ENCODE measurements at places on chromosomes 5 and 9.

- no peak for DNase-seq
Measured at GRCh38 chr9:95111716-95112115, 205.8 kb downstream of the FANCC start.

DNA sequence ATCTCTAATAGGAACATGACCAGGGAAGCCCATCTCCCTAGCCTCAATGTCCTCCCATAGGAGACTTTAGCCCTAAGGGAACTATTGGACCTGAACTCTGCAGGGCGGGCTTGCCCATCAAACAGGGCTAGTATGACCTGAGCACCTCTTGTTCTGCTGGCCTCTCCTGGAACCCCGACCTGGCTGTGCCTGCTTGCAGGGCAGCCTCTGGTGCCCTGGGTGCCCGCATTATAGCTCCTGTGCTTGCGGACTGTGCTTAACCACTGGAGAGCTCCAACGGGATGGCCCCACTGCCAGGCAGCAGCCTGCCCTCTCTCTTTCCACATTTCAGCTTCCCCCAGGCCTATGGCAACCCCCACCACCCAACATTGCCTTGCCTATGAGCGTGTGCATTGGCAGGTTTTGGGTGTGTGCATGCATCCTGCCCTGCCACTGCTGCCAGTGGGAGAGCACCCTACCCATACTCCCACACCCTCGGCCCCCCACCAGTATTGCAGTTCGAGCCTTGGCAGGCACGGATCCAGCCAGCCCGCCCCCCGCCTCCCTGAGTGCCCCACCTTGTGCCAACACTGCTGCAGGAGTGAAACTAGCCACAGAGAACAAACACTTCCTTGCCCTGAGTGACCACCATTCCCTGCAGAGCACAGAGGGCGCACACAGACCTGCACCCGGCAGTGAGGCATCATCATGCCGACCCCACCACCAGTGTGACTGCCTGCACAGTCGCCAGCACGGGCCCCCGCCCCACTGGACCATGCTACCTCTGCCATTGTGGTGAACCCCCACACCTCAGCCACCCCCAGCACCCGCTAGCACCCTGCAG, 1123.8 kb upstream of the CDH6 start:
- DNase-seq = no peak

- DNase-seq = no peak
Measured at GRCh38 chr9:73024601-73025034, 71.8 kb upstream of the ALDH1A1 start.

- no peak for DNase-seq
Measured at GRCh38 chr9:83633255-83633654, 10.3 kb downstream of the IDNK start.

DNA sequence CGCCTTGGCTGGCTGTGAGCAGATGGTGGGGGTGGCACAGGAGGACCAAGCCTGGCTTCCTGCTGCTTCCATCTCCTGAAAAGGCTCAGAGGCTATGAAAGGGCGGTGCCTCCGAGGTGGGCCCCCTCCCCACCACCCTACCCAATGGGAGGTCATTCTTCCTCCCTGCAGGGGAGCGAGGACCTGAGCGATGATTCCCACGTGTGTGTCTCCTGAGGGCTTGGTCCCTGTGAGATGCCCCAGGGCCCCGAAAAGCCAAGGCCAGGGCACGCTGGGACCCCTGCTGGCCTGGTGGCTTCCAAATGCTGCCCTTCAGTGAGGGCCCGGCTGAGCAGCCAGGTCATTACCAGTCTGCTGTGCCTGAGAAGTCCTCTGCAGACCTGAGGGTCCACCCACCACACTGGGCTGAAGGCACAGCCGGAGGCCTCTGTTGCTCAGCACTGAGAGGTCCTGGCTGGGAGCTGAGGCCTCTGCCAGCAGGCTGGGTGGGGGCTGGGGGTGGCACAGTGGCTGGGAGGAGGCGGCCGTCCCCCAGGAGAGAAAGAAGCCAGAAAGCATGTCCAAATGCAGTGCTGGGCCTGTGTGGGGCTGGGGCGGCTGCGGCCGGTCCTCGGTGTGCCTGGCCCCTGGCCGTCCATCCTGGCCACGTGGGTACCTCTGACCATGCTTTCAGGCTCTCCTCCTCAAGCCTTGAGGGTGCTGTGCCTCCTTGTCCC, 14.0 kb upstream of the SLC6A19 start:
- DNase-seq = no peak

DNA sequence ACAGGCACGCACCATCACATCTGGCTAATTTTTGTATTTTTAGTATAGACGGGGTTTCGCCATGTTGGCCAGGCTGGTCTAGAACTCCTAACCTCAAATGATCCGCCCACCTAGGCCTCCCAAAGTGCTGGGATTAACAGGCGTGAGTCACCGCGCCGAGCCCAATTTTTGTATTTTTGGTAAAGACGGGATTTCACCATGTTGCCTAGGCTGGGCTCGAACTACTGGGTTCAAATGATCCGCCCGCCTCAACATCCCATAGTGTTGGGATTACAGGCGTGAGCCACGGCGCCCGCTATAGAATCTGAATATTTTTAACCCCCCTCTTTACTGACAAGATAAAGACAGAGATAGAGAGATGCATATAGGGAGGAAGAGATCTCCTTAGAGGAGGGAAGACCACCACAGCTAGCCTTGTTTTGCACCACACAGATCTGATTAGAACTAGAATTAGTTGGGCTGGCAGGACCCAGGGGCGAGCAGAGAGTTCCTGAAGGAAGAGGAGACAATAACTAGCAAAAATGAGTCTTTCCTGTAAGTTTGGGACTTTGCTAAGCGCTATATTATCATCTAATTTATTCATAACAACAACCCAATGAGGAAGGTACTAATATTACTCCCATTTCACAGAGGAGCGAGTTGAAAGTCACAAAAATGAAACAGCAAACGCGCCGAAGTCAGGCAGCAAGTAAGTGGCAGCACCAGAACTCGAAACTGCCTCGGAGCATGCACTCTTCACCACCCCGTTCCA, 1.5 kb upstream of the ANKHD1 start:
- DNase-seq = no peak

DNA sequence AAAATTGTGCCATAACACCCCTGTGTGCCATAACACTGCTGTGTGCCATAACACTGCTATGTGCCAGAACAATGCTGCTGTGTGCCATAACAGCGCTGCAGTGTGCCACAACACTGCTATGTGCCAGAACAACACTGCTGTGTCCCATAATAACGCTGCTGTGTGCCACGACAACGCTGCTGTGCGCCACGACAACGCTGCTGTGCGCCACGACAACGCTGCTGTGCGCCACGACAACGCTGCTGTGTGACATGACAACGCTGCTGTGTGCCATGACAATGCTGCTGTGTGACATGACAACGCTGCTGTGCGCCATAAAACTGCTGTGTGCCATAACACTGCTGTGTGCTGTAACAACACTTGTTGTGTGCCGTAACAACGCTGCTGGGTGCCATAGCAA, 25.9 kb downstream of the CFAP90 start:
- DNase-seq = no peak

- DNase-seq = no peak
Measured at GRCh38 chr9:117927354-117927753, 223.2 kb downstream of the TLR4 start.

DNA sequence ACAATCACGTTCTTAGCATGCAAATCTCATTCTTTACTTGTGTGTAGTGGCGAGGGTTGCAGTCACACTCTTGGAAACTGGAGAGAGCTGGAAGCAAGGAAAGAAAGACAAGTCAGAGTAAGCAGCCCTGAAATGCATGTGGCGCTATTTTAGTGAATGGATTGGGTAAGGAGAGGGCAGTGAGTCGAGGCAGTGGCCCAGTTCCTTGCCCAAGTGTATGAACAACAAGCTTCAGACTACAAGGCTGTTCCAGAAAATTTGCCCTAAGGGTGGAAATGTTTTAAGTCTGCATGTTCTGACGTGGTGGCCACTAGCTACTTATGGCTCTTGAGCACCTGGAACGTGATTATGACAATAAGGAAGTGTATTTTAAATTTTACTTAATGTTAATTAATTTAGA, 59.4 kb upstream of the PTPN3 start:
- DNase-seq = no peak

GRCh38 chr9:99350461-99350860, 128.4 kb downstream of the SEC61B start:
- no peak for DNase-seq

- no peak for DNase-seq
Measured at GRCh38 chr5:62386824-62387223, 16.9 kb downstream of the DIMT1 start.

GRCh38 chr5:136070486-136071285, 41.9 kb downstream of the TGFBI start:
- DNase-seq = no peak

DNA sequence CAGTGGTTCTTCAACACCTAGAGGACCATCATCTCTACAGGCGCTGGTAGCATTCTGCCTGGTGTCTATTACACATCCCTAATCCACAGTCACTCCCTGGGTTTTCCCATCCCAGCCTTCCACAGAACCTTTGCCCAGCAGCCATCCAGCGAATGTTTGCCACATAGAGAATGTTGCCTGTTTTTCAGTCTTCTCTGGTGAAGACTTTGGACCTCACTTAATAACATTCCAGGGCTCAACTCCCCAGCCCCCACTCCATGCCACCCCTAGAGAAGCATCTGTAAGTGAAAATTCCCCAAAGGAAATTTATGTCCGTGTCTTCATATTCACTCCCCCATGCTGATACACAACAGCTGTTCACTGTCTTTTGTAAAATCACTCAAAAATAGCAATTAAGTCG, 249.6 kb downstream of the AOPEP start:
- no peak for DNase-seq

GRCh38 chr5:139394123-139394653, 716 bp downstream of the PROB1 start:
- no peak for DNase-seq

DNA sequence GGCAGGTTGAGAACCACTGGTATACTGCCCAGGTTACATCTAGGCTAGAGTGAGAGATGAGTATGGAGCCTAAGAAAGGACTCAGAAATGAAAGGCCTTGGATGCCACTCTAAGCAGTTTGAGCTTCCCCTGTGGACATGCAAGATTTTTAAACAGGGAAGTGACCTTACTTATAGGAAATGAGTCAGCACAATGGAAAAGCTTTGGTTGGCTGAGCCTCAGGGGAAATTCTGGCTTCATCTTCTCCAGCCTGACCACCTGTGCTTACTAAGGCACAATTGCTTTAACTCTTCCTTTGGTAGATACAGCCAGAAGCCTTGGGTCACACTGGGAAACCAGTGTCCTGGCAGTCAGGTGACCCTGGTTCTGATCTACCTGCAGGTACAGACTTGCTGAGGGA, 380.2 kb upstream of the ZNF462 start:
- DNase-seq = no peak

DNA sequence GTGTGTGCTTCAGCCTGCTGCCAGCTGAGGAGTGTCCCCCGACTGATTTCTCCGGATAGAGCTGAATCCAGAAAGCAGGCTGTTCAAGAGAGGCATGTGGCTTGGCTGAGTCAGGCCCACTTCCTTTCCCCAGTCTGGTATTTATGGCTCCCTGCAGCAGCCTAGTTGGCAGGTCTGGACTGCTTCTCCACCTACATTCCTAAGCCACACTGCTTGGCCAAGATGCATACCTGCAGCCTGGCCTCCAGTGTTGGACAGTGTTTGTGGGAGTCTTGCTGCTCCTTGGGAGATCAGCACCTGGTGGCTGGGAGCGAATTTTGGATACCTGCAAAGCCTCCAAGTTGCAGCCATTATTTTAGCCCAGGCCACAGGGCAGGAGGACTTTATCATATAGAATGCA, 670.8 kb downstream of the ACTL7B start:
- no peak for DNase-seq

- peak; percentile 73 for DNase-seq
Measured at GRCh38 chr5:114305402-114306207, 56.3 kb upstream of the KCNN2 start.

DNA sequence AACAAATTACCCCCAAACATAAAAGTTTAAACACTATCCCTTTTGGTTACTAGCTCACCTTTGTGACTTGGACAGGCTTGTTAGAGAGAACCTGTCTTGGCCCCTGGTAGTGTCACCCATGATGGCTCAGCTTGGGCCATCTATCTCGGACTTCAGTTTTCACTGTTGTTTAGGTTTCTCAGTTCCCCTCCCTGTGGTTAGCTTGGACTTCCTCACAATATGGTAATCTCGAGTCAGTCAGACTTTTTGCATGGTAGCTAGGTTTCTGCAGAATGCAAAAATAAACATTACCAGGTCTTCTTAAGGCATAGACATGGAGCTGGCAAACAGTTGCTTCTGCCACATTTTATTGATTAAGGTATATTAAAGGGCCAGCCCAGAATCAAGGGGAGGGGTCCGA, 324.3 kb upstream of the RORB start:
- no peak for DNase-seq

DNA sequence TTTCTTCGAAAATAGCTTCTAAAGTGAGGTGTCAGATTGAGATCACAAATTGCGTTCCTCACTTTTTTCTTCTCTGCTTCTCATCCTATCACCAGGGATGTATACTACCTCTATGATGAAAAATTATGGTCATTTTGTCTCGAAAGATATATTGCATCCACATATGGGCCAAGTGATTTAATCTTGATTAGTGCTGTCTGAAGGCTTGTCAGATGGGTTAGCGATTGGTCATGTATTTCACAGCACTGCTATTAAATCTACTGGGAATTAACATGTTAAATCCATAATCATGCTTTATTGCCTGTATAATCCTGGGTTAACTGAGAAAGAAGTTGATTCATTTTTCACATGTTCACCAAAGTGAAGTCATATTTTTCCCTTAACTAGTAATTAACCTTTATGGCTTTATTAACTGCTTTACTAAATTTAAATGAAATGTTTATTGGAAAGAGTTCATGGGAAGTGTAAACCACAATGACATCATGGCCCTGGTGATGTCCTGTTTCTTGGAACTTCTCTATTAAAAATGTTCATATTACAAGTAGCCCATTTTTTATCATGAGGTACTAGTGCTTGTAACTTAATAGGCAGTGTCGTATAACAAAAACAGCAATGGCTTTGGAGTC, 193.3 kb downstream of the SMC2 start:
- DNase-seq = no peak

DNA sequence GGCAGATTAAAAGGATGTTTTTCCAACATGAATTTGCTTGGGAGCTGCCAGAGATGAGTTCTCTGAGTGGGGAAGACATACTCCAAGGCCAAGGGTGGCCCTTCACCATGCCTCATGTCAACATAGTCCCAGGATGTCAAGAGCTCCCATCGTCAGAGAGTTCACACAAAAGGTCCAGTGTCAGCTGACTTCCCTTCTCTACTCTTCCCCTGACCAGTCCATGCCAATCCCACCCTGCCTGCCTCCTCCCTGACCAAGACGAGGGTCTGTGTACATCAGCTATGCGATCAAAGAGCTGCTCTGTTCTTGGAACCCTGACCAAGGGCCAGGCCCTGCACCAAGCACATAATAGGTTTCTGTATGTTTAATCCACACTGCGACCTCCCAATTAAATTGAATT, 71.2 kb upstream of the ZNF622 start:
- no peak for DNase-seq

- no peak for DNase-seq
Measured at GRCh38 chr9:97900103-97900737, 22.1 kb downstream of the TRMO start.

DNA sequence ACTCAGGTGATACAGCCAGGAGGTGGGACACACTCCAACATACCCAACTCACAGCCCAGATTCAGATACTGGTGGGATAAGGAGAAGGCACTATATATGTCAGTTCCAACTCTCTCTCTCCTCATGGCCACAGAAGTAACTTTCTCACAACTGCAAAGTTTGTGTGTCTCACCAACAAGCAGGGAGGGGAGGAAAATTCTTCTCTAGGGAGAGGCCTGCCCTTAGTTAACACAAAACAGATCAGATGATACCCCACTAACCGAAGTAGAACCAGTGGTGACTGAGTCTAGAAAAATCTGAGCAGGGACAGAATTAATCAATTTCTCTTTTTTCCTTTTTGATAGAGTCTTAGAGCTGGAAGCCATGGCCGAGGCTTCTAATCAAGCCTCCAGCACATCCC, 133.1 kb downstream of the ADAMTS12 start:
- DNase-seq = no peak

GRCh38 chr9:134338394-134339182, 12.3 kb downstream of the RXRA start:
- no peak for DNase-seq

Measured in SK-N-DZ (cell line).